ENCODE measurements at places on chromosomes 16 and 17.

DNA sequence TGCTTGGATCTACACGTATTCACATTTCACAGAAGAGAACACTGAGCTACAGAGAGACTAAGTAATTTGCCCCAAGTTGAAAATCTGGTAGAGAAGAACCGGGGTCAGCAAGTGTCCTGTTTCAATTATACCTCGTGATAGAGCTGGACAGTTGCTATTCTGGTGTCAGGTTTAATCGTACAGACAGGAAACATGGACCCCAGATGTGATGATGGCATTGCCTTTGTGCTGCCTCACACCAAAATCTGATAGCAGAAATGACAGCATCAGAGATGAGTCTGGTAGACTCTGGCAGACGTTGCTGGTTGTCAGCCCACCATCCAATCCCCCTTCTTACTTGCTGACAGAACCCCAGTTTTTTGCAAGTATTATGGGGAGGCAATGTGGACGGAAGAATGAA, 112.1 kb upstream of the FOXF1 start:
- no peak for DNase-seq

DNA sequence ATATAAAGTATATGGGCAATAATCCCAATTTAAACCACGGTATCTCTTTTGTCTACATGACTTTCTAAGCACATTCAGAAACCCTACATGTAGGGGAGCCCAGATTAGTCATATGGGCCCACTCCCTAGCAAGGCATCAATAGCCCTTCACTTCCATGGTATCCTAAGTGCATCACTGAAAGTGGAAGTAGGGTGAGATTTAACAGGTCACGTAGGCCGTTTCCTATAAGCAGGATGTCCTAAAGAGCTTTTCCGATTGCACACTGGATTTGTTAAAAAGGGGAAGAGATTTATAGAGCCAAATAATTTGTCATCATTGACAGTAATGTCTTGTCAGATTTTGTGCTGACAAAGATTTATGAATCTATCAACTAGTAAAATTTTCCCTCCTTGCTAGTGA, 39.0 kb downstream of the CA4 start:
- no peak for DNase-seq

- peak; percentile 25 for DNase-seq
These were observed 961 bp downstream of the FGF11 start for GRCh38 chr17:7440113-7440833.

DNA sequence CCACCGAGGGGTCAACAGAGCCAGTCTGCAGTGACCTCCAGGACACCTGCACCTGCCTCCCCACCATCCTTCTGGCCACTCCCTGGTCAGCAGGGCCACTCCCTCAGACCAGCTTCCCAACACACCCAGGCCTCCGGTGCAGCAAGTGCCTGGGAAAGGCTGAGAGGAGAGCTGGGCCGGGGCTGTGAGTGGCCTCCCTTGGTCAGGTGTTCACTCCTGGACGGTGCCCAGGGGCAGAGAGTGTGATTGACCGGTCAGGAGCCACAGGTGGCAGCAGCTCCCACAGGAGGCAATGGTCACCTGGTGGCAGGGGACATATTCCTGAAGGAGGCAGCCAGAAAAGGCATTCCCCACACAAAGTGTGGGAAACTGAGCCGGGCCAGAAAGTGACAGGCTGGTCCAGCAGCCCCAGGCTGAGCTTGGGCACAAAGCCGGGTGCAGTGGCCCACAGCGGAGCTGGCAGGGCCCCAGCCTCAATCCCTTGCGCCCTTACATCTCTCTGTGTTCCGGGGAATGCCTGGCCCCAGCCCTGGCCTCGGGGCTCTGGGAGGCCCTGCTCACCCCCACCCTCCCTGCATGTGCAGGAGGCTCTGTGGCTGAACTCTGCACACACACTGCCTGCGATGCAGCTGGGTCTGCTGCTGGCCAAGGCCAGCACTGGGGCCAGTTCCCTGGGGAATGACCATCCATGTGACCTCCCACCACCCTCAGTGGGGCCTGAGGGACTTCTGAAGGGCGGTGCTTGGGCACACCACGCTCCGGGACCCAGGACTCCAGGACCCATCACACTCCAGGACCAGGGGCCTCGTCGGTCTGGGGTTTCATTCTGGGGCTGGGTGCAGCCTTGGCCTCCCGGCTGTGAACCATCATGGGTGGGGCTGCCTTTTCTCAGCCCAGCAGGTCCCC, 1.2 kb upstream of the C17orf99 start:
- DNase-seq = no peak

- no peak for DNase-seq
These were observed 31.9 kb downstream of the NMT1 start for GRCh38 chr17:45092911-45093430.

DNA sequence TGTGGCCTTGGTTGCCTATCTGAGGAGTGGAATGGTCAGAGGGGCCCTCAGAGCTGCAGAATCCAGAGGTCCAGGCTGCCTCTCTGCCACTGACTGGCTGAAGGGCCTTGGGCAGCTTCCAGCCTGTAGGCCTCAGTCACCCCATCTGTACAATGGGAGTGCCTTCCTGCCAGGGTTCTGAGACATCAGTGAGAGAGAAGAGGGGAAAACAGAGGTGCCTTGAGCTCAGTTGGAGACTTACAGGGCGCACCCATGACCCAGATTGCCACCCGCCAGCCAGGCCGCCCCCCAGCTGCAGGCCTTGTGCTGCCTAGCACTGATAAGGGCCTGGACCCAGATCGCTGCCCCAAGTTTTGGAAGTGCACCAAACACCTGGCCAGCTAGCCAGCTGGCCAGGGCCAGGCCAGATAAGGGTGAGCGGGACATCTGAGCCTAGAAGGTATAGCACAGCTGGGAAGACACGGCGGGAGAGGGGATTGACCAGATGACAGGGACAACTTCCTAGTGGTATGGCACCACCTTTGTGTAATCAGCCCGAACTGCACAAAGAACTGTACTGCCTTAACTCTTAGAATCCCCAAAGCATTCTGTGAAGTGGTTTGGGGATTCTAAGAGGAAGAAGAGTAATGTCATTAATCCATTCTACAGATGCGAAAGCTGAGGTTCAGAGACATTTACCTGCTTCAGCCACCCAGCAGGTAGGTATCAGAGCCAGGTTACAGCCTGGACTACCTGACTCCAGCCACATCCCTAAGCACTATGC, 1.4 kb downstream of the SLC4A1 start:
- no peak for DNase-seq

- DNase-seq = no peak
These were observed 24.0 kb upstream of the SALL1 start for GRCh38 chr16:51175081-51175480.

DNA sequence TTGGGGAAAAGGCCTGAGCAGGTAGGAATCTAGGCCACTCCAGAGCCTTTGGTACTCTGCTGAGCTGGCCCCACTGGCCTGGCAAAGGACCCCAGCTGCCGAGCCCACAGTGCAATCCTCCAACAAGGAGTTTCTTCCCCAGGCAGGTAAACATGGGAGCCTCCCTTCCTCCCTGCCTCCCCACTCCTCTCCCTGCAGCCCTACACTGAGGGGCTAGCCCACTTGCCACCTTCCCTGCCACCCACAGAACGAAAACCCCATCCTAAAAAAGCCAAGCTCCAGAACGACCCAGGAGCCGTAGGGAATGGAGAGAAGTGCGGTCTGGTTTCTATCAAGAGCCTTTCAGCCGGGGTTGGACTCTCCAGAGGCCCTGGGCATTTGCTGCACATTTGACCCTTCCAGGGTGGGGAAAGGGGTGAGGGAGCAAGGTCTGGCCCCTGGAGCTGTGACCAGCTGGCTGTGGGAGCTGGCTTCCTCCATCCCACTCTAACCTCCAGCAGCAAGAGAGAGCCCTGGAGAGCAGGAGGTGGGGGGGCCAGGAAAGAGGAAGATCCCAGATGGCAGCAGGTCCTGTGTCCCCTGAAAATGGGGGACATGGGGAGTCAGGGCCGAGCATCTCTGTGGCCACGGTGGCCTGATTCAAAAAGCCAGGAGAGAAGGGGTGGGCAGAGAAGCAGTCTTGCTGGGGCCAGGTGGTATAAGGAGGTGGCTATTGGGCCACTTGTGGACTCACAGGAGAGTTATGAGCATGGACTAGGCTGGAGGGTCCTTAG, 1.3 kb downstream of the HID1 start:
- no peak for DNase-seq

- DNase-seq = no peak
These were observed 8.2 kb upstream of the RSKR start for GRCh38 chr17:28622186-28622585.

DNA sequence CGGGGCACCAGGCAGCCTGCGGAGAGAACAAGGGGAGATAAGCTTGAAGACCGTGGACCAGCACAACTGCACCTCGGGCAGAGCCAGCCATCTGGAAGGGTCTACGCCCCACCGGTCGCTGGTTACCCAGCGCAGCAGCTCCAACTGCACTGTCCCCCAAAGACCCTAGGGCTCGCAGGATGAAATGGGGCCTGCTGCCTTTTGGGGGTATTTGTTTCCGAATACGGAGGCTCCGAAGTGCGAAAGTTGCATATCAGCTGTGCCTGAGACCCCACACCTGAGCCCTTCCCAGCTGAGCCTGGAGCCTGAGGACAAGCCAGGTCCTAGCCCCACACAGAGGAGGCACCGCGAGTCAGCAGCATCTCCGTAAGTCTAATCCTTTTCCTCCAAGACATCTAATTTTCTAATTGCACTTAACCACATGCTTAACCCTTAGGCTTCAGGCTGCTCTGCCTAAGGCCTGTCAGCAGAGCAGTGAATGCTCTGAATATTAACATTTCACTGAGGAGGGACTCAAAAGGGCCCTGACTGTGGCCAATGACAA, 4.0 kb downstream of the KIFC3 start:
- no peak for DNase-seq

DNA sequence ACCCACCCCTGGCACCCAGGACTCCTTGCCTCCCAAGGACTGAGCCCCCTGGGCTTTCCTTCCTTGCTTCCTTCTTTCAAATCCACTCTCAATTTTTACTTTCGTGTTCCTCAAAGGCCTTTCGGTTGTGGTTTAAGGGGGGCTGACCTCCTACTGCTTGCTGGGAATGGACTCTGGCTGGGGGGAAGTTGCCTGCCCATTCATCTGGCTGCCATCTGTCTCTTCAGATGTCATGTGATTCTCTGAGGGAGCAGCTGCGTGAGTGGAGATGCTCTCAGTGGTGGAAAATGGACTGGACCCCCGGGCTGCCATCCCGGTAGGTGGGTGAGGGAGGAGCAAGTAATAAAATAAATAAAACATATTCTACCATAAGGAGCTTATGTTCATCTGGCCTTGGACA, 93.8 kb upstream of the RPRML start:
- DNase-seq = no peak

DNA sequence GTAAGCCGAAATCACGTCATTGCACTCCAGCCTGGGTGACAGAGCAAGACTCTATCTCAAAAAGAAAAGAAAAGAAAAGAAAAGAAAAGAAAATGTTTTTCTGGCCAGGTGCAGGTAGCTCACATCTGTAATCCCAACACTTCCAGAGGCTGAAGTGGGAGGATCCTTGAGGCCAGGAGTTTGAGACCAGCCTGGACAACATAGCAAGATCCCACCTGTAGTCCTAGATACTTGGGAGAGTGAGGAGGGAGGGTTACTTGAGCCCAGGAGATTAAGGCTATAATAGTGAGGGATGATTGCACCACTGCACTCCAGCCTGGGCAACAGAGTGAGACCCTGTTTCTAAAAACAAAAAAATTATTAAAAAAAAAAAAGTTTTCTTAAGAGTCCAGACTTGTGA, 2.5 kb upstream of the ATP5MC1 start:
- no peak for DNase-seq

DNA sequence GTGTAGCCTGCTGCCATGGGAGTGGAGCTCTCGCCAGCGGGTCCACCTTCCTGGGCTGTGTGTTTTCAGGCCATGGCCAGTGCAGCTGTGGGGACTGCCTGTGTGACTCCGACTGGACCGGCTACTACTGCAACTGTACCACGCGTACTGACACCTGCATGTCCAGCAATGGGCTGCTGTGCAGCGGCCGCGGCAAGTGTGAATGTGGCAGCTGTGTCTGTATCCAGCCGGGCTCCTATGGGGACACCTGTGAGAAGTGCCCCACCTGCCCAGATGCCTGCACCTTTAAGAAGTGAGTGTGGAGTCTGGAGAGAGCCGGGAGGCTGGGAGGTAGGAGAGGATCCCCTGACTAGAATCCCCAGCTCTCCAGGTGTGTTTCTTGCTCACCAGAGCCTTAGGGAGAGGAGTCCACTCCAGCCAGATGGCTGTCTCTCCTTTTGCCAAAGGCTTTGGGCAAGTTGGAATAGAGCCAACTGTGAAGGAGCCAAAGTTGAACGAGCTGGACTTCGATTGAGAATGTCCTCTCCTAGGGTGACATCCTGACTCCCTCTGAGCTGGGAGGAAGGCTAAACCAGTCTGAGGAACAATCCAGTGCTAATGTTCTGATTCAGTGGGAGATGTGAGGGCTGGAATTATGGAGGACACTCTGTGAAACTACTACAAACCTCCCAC, 24.4 kb upstream of the EFCAB13 start:
- no peak for DNase-seq

- no peak for DNase-seq
These were observed 21.3 kb downstream of the SULT1A2 start for GRCh38 chr16:28575446-28576109.

- no peak for DNase-seq
These were observed 718.5 kb downstream of the CDH11 start for GRCh38 chr16:64403352-64403751.

DNA sequence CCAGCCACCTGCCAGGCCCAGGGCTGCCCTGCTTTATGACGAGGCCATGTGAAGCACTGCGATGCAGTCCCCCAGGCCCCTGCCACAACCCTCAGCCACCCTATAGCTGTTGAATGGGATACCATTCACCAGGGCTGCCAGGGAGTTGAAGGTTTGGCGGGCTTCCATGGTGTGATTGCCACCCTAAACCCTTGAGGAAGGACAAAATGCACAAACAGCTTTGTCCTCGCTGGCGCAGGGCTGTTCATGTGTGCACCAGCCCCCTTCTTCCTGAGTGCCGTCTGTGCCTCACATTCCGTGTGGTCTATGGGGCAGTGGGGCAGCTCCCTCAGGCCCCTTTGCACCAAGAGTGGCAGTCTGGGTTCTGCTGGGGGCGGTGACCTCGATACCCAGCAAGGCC, 25.3 kb downstream of the NARF start:
- DNase-seq = no peak

DNA sequence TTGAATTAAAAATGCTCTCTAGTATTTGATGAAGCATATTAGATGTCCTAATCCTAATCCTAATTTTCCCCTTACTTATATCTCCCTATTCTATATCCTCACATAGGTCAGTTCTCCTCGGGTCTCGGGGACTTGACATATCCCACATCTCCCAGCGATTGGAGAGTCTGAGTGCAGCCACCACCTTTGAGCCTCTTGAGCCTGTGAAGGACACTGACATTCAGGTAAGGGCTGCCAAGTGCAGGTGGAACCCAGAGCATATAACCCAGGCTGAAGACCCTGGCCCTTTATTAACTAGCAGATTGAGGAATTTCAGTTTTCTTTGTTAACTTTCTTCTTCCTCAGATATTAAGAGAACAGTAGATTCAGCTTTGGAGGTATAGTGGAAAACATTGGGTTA, 28.5 kb downstream of the NUP93 start:
- DNase-seq = no peak

DNA sequence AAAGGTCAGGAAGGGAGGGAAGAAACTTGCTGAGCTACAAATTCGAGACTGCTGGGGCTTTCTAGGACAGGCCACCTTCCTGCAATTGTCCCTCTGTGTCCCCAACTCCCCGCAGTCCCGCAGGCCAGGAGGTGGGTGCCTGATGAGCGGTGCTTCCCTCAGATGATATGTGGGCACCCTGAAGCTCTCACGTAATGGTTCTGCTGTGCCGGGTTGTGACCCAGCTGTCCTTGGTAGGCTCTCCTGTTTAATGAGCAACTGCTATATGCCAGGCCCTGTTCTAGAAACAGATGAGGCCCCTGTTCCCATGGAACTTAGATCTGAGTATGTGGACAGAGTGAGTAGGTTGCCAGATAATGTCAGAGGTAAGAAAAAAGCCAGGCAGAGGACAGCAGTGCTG, 22.0 kb upstream of the MYO15B start:
- DNase-seq = no peak

- no peak for DNase-seq
These were observed 117.8 kb upstream of the METRNL start for GRCh38 chr17:82961366-82962162.
